ENCODE measurements at places on chromosomes 4 and X.

DNA sequence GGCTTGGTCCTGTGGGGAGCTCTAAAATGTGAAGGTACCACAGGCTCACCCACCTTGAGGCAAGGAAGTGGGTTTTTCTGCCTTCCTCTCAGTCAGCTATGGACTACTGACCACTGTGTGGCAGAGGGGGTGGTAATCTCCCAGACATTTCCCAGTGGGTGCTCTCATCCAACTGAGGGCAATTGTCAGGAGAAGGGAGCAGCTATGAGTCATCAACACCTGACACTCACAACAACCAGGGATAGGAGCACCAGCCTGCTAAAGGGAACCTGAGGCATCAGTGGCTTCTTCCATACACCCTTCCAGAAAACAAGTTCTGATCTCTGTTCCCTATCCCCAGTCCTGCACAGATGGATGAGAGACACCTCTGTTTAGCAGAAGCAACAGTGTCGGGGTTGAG lies 468.8 kb downstream of the BCOR start:
- no peak for DNase-seq
- H3K36me3 ChIP-seq, result no peaks in the 10 kb centered on the region
- H3K4me3 ChIP-seq, result no peak overlapping the region
- H3K27ac ChIP-seq, result no peak overlapping the region
- no peaks in the 10 kb centered on the region for H3K4me1 ChIP-seq

DNA sequence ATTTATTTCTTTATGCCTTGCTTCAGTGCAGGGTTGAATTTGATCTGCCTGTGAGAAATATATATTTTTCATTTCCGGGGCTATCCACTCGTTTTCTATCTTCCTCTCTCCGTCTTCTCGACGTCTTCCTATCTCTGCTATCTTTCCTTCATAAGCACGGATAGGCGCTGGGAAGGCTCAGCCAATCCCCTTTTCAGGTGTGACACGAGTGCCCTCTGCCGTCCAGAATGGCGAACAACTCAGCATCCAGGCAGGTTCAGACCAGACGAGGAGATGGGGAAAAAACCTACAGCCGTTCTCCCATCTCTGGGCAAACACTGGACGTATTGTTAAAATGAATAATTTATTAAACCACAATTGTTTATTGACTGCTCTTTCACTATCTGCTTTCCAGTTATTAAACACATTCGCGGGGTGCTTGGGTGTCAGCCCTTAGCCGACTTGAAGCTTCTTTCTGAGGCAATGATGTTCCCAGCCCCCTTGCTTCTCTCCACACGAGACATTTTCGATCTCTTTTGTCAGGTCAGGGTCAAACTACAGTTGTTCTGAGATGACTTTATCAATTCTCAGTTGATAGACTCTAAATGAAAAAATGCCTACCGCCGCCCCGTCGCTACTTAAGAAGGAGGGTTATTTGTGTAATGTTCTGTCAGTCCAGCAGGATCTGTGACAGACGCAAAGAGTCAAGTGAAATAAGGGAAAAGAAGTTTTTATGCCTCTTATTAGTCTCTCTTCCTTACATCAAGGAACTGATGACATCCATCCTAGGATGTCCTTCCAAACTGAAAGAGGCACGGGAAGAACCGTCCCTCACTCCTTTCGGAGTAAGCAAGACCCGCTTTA lies 96.3 kb upstream of the NOCT start:
- H3K4me1 ChIP-seq, result peaks cover 4% of the 10 kb centered on the region
- H3K27ac ChIP-seq, result no peak overlapping the region
- peak; percentile 83 for DNase-seq
- H3K4me3 ChIP-seq, result peak overlapping the region; percentile 39
- no peaks in the 10 kb centered on the region for H3K27me3 ChIP-seq

- no peaks in the 10 kb centered on the region for H3K36me3 ChIP-seq
- H3K4me1 ChIP-seq, result no peaks in the 10 kb centered on the region
- H3K27me3 ChIP-seq, result no peaks in the 10 kb centered on the region
- H3K4me3 ChIP-seq, result no peak overlapping the region
- H3K27ac ChIP-seq, result no peak overlapping the region
Measured at GRCh38 chr4:70000711-70001110, 4.9 kb downstream of the STATH start.

DNA sequence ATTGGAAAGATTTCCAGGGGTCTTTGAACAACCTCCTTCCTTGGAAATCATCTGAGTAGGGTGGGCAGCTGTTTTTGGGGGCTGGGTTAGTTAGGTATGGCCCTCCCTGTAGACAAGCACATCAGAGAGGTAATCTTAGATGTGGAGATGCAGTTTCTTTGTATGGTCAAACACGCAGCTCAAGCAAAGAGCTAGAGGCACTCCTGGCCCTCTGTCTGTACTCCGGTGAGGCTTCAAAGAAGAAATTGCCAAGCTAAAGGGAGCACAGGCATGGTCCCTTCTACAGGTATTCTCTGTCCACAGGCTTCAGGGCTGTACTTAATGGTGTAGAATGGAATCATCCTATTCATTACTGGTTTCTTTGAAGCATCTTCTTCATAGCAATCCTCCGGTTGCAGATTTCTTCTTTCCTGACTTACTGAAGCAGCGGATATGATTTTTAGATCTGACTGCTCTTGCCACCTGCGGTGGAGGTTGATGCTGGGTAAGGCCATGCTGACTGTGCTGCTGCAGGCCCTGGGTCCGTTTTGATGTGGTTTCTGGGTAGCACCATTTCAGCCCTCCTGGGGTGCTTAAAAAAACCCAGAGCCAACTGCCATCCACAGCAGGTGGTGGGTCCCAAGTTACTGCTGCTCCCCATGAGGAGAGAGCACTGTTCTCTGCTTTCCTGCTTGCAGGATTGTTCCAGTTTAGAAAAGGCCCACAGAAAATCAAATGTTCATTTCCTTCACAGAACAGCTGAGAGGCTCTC lies 318.9 kb upstream of the GATB start:
- no peak overlapping the region for H3K4me3 ChIP-seq
- H3K27ac ChIP-seq, result no peak overlapping the region
- DNase-seq, result no peak
- H3K4me1 ChIP-seq, result no peaks in the 10 kb centered on the region
- no peaks in the 10 kb centered on the region for H3K36me3 ChIP-seq

- no peaks in the 10 kb centered on the region for H3K27me3 ChIP-seq
- no peaks in the 10 kb centered on the region for H3K4me1 ChIP-seq
- no peak overlapping the region for H3K4me3 ChIP-seq
Measured at GRCh38 chr4:112759313-112759712, 122.4 kb downstream of the LARP7 start.

GRCh38 chrX:141947350-141947749 lies 43.7 kb downstream of the MAGEC1 start:
- H3K4me1 ChIP-seq, result no peaks in the 10 kb centered on the region
- no peaks in the 10 kb centered on the region for H3K36me3 ChIP-seq
- no peak for DNase-seq
- H3K4me3 ChIP-seq, result no peak overlapping the region
- no peak overlapping the region for H3K27ac ChIP-seq

Data from mesenchymal stem cell (in vitro differentiated cells and primary cell).